NCI-H69 (cell line): ENCODE measurements at places on chromosomes 2 and 18.

DNA sequence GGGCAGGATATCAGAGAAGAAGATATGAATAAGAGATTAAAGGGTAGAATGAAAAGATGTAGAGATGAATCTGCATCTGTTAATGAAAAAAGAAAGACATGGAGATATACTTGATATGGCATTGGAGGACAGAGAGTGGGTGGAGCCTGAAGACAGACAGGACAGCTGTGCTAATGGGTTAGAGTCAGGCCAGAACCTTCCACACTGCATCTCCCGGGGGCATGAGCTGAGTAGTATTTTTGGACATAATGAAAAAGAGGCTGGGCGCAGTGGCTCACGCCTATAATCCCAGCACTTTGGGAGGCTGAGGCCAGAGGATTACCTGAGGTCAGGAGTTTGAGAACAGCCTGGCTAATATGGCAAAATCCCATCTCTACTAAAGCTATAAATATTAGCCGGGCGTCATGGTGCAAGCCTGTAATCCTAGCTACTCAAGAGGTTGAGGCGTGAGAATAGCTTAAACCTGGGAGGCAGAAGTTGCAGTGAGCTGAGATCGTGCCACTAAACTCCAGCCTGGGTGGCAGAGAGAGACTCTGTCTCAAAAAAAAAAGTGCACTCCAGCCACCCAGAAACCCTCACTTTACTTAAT is 11.4 kb downstream of the FLACC1 start:
- no peak for DNase-seq

DNA sequence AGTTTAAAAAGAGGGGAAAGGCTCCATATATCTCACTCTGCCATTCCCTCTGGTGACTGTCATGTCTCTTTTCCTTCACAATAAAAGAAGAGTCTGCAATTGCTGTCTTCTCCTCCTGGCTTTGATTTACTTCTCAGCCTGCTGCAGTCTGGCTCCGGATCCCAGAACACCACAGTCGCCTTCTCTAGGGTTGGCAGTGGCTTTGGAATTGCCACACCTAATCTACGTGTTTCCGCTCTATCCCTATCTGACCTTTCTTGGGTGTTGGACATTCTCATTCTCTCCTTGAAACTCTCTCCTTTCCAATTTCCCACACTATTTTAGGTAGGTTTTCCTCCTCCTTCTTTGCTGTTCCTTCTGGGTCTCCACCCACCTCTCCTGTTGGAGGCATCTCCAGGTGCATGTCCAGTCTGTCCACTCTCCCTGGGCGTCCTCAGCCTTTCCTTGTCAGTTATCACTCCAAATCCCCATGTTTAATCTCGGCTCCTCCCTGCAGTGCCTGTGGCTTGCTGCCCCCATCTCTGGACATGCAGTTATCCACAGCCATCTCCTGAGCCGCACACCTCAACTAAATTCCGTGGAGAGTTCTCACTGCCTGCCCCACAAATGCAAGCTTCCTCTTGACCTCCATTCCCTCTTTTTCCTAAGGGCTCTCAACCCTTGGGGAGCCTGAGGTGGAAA is 112.8 kb downstream of the KCTD1 start:
- DNase-seq, result no peak

DNA sequence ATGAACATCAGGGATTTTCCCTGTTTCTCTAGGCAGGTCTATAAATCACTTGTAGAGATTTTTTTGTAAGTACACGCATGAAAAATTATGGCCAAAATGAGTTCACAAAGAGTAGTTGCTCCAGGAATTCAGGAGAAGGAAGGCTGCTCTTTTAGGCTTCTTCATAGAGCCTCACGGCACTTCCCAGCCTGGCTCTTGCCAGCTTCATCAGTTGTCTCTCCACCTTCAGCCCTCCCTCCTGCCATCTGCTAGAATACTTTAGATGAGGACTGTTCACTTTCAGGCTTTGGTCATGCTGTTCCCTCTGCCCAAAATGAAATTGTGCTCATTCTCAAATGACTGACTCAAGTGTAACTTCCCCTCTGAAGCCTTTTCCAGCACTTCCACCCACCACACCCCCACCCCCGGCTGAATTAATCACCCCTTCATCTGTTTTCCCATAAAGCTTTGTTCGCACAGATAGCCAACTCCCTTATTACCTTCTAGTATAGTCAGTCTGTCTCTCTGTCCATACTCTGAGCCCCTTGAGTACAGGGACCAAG is 1.8 kb upstream of the ABCA12 start:
- DNase-seq, result no peak

- no peak for DNase-seq
These were observed 3.6 kb upstream of the RNF144A start for GRCh38 chr2:6913415-6914157.

DNA sequence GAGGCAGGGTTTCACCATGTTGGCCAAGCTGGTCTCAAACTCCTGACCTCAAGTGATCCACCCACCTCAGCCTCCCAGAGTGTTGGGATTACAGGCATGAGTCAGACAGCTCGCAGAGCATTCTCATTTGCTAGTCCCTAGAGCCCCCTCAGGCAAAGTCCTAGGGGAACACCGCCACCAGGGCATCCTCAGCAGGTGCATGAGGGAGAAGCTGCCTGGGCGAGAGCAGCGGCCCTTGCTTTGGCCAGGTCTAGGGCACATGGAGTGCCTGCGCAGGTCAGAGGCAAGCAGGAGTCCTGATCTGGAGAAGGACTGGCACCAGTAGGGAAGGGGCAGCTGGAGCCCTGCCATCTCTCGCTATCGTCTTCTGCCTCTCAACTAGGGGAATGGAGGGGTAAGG is 32.4 kb downstream of the NGEF start:
- DNase-seq, result no peak

DNA sequence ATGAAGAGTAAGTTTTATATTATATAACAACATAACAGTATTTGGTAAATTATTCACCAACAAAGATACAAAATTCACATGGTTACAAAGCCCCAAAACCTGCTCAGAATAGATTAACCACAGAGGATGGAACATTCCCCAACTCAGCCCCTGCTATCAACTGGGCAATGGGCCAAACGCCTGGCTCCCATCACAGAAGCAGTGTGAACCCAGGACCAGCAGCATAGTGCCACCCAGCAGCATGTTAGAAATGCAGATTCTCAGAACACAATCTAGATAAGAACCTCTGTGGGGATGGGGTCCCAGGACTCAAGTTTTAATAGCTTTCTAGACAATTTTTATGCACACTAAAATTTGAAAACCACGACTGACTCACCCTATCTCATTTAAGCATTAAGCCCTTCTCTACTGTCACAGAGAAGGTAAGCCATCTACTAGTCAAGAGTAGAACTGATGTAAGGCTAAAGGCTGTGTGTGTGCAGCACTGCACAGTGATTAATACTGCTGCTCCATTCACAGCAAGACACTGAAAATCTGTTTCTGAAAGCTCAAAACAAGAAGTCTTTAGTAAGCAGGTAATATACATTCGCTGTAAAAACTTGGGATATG is 15.2 kb downstream of the AFG3L2 start:
- no peak for DNase-seq

DNA sequence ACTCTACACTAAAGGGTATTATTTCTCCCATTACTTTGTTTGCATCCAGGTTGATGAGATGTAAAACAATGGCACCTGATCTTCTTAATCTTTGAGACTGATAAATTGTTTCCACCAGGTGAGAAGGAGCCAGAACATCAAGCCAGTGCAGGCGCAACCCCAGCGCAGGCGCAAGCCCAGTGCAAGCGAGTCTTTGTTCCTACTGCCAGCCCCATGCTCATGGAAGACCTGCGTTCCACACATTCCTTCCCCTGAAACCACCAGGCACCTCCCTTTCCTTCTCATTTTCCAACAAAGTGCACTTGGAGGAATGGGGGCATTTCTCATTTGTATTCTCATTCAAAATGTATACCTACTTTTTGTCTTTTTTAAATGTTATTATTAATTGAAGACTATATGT is 188.7 kb upstream of the SMAD2 start:
- DNase-seq, result no peak

DNA sequence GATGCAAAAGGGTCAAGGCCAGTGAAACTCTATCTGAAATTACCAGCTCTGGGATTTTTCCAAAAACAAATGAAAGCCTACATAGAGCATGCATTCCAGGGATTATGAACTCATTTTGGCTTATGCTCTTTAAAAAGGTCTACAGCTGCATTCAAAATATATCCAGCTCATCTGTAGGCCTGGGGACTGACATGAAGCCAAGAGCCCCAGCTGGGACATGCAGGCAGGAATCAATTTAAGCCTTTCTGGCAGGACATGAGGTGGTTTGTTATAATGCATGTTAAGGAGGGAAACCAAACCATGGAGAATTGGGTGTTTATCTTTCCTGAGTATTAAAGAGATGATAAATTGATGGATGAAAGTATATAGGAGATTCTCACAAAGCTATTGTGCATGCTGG is 164.5 kb downstream of the RBM43 start:
- DNase-seq, result no peak

GRCh38 chr18:8238507-8238906 is 370.7 kb upstream of the RAB12 start:
- DNase-seq, result no peak

DNA sequence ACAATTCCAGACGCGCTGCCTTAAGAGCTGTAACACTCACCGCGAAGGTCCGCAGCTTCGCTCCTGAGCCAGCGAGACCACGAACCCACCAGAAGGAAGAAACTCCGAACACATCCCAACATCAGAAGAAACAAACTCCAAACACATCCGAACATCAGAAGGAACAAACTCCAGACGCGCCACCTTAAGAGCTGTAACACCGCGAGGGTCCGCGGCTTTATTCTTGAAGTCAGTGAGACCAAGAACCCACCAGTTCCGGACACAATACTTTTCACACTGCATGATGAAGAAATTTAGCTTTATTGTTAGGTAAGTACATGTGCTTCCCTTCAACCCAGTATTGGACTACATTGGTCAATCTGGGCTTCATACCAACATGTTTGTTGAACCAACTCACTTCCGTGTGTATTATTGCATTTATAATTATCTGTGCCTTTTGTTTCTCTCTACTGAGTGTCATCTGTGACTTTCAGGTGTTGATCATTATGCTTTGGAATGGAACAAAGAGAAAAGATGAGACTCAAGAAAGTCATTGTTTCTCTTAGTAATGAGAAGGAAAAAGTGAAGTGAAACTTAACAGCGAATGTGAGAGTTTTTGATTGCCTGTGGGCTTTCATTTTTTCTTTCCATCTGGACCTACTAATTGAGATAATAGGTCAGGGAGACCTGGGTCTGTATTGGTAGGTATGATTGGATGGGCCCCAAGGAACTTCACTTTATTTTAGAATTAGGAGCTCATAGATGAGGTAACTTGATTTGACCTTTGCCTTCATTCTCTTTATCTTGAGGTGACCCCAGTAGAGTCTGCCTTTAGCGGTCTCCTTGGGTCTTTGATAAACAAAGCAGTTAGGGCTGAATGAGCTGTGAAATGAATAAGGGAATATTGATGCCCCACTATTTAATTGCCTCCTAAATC is 76.1 kb upstream of the CAVIN2 start:
- DNase-seq, result no peak

GRCh38 chr2:173175222-173175621 is 99.6 kb downstream of the MAP3K20 start:
- DNase-seq, result no peak

- peak; percentile 77 for DNase-seq
These were observed 1.1 kb downstream of the CHN1 start for GRCh38 chr2:175003875-175004729.

DNA sequence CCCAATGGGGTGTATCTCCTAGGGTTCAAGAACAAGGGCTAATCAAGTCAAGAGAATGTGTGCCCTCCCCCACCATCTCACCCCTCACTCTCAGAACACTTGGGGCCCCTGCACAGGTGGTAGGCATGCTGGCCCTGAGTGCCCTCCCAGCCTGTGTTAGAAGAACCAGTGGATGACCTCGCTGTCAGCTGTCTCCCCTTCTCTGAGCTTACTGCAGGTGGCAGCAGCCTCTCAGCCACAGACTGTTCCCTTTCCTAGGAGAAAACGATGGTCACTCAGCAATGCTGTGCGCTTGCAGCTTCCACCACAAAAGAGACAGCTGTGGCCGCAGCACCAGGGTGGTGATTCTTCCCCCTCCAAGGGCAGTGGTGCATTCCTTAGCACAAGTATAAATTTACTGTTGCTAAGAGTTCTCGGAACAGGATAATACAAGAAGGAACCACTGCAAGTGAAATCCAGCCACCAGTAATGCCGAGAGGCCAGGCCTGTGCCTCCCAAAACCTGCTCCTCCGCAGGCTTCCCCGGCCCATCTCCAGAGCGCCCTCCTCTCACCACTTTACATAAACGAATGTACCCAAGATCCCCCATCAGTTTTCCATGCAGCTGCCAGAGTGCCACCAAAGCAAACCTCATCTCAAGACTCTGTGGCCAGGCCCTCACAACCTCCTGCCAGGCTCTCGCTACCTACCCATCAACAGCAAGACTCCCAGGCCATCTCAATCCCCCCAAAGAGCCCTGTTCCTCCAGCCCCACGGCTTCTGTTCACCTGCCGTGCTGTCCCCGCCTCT is 935 bp upstream of the RAMP1 start:
- peak; percentile 75 for DNase-seq

DNA sequence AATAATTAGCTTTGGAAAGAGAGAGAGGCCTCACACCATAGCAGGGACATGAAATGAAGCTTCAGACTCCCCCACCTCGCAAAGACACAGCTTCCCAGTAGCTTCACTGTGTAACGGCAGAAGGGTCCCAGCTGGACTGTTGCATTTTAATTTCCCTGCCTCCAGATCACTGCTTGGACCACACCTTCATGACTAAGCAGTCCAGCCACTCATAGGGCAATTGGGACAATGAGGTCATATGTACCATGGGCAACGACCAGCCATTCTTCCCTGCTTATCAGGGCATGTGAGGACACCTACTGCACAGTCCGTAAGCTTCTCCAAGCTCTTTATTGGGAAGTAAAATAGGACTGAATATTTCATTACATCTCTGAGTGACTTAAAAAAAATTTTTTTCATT is 183.0 kb downstream of the MREG start:
- no peak for DNase-seq

- no peak for DNase-seq
These were observed 648.2 kb upstream of the ID2 start for GRCh38 chr2:8033546-8034096.

DNA sequence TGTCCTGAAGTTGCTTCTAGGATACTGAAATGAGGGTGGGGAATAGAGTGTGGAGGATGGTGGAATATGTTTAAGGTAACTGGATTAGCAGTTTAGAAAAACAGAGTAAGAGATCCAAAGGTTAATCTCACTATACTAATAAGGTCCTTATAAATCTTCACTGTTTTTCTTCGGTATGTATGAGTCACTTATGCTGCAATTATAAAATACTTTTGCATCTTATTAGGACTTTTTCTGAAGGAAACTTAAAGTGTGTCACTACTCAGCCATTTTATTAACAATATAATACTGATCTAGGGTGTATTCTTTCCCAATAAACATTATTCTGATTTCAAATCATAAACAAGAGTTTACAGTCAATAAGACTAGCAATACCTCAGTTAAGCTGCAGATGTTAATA is 182.3 kb downstream of the ZNF521 start:
- DNase-seq, result no peak

DNA sequence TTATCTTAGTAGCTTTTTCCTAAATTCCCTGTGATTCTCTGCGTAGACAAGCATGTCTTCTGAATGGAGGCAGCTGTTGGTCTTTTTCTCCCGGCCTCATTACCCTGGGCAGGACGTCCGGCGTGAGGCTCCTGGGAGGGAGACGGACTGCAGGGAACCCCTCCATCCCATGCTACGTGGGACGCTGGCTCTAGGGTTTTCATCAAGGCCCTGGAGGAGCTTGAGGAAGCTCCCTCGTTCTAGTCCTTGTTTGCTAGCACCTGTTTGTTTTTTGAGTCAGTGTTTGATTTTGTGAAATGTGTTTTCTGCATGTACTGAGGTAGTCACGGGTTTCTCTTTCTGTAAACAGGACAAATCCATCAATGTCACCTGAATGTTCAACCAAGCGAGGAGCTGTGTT is 99.3 kb upstream of the TMEM18 start:
- no peak for DNase-seq

- no peak for DNase-seq
These were observed 1.1 kb downstream of the HADHB start for GRCh38 chr2:26245810-26246209.
